ENCODE measurements at places on chromosomes 1 and 21. TPM values are rescaled to one million over a fixed set of nuclear protein-coding genes. Genes with fewer than 3 reads are reported as not detected.

ARHGEF16 gene
- total RNA-seq: 1.2 TPM

AMY2A gene
- not detected for total RNA-seq

OR2L13 gene
- not detected for total RNA-seq

FLG2 gene
- total RNA-seq: not detected

WNT2B gene
- 0.39 TPM for total RNA-seq

COL6A1 gene
- 1,740 TPM for total RNA-seq

CTPS1 gene
- total RNA-seq: 29.6 TPM

ESRRG gene
- 0.65 TPM for total RNA-seq

SF3B4 gene
- 13.2 TPM for total RNA-seq

CLDN17 gene
- total RNA-seq: not detected

FAM78B gene
- total RNA-seq: 0.13 TPM

LAMC2 gene
- 5.4 TPM for total RNA-seq

TPRG1L gene
- 14.4 TPM for total RNA-seq

LRRC38 gene
- total RNA-seq: 0.39 TPM

RGS18 gene
- 1.3 TPM for total RNA-seq

ATP6V1G3 gene
- not detected for total RNA-seq

IGSF5 gene
- not detected for total RNA-seq

KRTAP11-1 gene
- not detected for total RNA-seq

RHBG gene
- total RNA-seq: not detected

POFUT2 gene
- 62.2 TPM for total RNA-seq

CTSK gene
- total RNA-seq: 27.4 TPM

CGN gene
- total RNA-seq: 0.52 TPM

RAB25 gene
- total RNA-seq: 3.4 TPM

C1orf210 gene
- not detected for total RNA-seq

LCE1E gene
- total RNA-seq: not detected

EDARADD gene
- 0.48 TPM for total RNA-seq

POU3F1 gene
- total RNA-seq: not detected

C4BPA gene
- total RNA-seq: not detected

SERINC2 gene
- total RNA-seq: 27.8 TPM

CRNN gene
- not detected for total RNA-seq
